Inflammatory macrophage treated with lipopolysaccharide for 1 hour (primary cell): ENCODE measurements at places on chromosomes 16 and 17.

GRCh38 chr16:87194172-87194571 lies 123.0 kb downstream of the C16orf95 start:
- DNase-seq, result no peak

DNA sequence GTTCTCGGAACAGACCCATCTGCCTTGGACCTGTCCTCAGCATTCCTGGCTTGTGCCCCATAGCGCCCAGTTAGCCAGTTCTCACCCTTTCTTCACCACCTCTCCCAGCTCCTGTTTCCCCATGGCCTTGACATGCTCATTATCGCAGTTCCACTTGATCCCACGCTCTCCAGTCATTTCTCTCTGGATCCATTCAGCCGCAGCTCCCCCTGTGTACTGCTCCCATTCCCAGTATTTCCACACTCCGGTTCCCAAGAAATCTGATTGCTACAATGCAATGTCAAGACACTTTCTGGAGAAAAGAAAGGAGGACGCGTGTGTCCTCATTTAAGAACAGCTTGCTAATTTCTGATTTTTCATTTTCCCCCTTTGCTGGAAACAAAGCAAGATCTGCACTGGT lies 55.4 kb downstream of the TMEM186 start:
- DNase-seq, result no peak

DNA sequence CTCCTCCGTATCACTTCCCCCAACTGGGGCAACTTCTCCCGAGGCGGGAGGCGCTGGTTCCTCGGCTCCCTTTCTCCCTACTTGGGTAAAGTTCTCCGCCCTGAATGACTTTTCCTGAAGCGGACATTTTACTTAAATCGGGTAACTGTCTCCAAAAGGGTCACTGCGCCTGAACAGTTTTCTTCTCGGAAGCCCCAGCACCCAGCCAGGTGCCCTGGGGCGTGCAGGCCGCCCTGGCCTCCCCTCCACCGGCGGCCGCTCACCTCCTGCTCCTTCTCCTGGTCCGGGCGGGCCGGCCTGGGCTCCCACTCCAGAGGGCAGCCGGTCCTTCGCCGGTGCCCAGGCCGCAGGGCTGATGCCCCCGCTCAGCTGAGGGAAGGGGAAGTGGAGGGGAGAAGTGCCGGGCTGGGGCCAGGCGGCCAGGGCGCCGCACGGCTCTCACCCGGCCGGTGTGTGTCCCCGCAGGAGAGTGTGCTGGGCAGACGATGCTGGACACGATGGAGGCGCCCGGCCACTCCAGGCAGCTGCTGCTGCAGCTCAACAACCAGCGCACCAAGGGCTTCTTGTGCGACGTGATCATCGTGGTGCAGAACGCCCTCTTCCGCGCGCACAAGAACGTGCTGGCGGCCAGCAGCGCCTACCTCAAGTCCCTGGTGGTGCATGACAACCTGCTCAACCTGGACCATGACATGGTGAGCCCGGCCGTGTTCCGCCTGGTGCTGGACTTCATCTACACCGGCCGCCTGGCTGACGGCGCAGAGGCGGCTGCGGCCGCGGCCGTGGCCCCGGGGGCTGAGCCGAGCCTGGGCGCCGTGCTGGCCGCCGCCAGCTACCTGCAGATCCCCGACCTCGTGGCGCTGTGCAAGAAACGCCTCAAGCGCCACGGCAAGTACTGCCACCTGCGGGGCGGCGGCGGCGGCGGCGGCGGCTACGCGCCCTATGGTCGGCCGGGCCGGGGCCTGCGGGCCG lies 1.6 kb downstream of the HIC1 start:
- peak; percentile 46 for DNase-seq

DNA sequence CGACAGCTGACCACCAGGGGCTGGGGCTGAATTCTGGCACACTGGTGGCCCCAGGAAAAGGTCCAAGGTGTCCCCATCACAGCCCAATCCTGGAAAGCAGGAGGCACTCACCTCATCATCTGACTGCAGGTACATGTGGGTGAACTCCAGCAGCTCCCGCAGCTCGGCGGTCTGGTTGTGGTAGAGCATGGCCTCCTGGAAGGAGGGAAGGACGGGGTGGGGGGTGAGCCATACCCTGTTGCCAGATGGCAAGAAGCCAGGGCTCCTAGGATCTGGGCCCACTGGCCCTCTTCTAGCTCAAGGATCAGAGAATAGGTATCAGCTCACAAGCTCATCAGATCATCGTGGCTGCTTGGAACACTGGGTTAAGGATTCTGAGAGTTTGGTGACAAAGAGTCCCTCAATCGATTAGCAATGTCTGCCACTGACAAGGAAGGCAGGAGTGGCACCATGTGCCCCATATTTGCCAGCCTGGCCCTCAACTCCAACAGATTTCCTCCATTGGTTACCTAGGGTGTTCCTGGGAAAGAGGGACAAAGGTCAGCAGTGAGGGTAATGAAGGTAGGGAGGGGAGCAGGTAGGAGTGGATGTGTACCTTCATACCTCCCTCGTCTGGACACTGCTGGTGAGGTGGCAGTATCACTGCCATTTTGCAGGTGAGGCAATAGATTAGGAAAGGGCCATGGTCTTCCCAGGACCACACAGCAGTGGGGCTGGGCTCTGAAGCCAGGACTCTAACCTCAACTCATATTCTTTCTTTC lies 4.9 kb downstream of the P3H4 start:
- DNase-seq, result no peak

DNA sequence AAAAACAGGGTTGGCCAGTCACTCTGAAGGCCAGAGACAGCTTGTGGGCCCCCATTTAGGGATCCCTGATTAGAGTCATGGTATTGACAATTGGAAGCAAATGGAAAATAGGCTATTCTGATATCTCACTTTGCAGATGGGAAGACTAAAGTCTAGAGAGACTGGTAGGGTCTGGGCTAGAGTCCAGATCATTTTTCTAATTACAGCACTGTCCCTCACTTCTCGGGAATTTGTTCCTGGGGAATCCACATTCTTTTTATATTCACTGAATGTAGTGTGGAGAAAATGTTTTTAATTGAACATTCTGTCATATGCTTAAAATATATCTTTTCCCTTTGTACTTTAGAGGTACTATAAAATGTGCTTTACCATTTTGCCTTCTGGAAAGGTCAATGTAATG lies 1.1 kb downstream of the KATNIP start:
- DNase-seq, result no peak

DNA sequence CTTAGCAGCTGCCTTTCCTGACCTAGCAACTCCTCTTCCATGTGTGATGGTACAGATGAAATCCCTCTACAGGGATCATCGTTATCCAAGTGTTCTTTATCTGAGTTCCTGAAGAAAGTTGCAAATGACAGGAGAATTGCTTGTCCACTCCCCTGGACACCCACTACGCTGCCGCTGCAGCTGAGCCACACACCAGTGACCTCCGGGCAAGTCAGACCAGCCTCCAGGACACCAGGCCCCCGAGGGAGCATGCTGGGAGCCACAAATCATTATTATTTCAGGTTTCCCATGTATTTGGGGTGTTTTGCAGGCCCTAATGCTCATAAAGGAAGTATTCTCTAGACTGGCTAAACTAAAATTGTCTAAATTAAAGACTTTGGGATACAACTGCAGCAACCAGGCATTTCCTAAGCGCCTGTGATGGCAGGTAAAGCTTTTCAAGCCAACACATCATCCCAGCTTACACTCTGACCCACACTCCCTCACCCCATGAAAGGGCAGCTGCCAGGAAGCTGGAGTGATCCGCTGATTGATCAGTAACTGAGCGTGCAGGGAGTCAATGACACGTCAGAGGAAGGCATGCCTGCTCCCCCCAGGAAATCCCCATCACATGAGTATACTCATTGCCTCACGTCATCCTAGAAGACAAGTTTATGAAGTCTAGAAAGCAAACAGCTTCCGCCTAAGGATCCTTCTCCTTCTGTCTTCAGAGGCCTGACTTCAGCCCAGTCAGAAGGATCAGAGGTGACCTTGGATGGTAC lies 14.4 kb downstream of the FA2H start:
- DNase-seq, result peak; percentile 20

DNA sequence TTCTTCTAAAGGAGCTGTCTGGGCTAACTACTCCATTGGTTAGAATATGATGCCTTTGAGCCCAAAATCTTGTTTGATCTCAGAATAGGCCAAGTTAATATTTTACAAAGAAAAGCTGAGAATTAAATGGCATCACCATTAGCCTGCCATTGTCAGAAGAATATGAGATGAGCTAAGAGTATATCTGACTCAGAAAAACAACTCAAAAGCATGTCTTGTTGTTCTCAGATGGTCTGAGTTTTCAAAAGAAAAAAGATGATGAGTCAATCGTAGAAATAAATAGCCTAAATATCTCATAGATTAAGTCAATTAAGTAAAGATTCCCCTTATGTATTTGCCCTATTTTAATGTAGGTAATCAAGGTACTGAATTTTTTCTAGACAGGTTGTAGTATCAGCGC lies 197.1 kb upstream of the TBX2 start:
- DNase-seq, result no peak

GRCh38 chr16:89350701-89351380 lies 133.3 kb downstream of the ZNF778 start:
- DNase-seq, result no peak

- no peak for DNase-seq
Measured at GRCh38 chr16:90081606-90081970, 4.5 kb upstream of the PRDM7 start.

GRCh38 chr17:49360796-49361128 lies 1.3 kb downstream of the ZNF652 start:
- peak; percentile 16 for DNase-seq

DNA sequence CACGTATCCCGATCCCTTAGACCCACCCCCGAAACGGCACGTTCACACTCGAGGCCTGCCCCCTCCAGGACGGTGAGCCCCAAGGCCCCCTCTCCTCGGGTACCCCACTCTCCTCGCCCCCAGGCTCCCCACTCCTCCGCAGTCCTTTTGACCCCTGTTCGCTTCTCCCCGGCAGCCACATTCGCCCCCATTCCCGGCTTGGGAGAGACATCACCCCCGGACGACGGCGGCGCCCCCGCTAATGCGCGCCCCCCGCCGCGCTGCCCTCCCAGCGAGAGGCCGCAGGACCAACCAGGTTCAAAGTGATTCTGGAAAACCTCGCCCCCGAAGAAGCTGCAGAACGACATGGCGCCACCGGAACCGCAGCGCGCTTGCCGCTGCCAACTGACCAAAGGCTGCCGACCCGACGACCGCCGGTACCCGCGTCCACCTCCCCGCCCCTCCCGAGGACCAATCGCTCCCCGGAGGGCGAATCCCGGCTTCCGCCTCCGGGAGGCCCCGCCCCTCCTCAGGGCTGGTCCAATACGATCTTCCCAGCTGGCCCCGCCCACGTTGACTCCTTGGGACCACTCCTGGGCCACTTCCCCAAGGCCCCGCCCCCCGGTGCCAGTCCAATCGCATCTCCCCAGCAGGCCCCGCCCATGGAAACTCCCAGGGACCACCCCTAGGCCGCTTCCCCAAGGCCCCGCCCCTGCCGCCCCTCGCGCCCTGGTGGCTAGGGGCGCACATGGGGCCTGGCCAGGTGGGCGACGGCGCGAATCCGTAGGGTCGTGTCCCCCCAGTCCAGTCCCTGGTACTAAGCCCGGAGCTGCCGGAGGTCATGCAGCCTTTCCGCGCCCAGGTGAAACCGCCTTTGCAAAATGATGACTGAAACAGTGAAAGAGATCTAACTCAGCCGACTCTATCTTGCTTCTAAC lies at the start of gene MSRB1:
MSRB1 (minus strand) TSS at position 390 of the 917 bp plus-strand sequence; CDS start at position 347, 43 bp downstream.
- peak; percentile 99 for DNase-seq

DNA sequence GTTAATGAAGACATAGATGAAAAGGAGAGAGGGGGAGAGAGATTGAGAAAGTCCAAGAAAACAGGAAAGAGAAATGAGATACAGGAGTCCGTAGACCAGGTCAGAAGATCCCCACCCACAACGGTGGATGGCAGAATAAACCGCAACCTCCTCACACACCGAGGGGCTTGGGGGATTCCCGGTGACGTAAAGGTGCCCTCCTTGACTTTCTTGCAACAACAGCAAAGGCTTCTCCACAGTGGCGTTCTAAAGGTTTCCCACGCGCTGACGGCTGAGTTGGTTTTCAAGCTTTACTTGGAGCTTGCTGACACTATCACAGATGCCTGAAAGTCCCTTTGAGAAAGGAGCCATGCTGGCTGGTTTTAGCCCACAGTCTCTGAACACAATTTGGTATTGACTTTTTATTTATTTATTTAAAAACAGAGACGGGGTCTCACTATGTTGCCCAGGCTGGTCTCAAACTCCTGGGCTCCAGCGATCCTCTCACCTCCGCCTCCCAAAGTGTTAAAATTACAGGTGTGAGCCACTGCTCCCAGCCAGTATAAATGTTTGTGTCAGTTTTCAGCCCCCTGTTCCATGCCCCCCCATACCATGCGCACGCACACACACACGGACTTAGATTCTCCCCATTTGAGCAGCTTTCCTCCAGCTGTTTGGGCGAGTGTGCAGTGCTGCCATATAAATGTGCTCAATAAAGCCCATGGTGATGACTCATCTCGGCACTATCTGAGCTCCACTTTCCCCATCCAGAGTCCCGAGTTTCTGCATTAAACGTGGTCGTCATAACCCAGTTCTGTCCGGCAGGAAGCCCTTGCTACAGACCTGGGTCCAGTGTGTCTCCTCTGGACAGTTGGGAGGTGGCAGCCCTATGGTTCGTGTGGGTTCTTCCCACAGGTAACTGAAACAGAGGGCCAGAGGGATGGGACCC lies 33.0 kb upstream of the SEC14L1 start:
- no peak for DNase-seq

DNA sequence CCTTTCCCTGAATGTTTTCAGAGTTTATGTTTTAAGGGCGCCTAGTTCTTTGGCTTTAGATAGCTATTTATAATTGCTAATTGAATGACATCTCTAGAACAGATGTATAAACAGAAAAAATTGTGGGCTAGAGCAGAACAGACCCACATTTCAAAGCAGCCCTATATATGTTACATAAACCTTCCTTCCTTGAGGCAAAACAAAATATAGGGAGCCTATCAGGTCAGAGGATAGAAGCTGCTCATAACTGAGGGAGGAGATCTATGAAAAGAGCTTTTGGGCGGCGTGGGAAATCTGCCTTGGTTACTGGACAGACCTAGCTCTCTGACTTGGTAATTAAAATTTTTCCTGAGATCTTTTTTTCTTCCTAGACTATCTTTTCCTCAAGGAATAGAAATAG lies 68.4 kb downstream of the SPAG9 start:
- DNase-seq, result no peak

- DNase-seq, result no peak
Measured at GRCh38 chr17:47735139-47735464, 2.1 kb downstream of the TBX21 start.

GRCh38 chr16:68234188-68235107 lies 1.5 kb downstream of the ESRP2 start:
- no peak for DNase-seq

- no peak for DNase-seq
Measured at GRCh38 chr17:34474706-34475105, 104.7 kb upstream of the TMEM132E start.
